ENCODE measurements at places on chromosomes 13 and 19.

DNA sequence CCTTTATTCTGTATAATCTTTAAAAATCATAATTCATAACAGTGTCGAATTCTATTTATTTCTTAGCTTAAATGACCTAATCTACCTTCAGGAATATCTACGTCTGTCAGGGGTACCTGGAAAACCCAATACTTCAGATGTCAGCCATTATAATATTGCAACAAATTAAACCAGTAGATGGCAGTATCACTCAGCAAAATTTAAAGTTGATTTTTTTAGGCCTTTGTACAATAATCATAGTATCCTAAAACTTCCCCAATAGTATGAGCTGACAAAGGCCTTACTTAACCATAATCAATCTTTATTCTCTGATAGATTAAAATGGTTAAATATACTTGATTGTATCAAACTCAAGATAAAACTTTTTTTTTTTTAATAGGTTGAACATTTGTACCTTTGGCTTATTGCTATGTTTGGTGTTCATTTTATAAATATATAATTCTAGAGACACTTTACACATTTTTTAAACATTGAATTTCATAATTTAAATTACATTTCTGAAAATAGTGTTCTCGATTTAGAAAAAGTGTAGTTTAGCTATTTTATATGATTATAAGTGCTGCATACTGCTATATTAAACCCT is 830.2 kb upstream of the SPRY2 start:
- DNase-seq: peak; percentile 37

DNA sequence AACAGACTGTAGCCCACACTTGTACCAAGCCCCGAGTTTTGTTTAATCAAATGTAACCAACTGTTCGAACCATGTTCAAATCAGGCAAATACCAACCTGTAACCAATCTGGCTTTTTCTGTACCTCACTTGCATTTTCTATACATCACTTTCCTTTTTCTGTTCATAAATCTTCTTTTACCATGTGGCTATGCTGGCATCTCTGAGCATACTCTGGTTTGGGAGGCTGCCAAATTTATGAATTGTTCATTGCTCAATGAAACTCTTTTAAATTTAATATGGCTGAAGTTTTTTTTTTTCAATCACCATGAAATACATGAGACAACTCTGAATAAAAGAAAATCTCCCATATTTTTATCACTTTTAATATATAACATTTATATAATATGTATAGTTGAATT is 256.1 kb downstream of the SLITRK6 start:
- no peak for DNase-seq

DNA sequence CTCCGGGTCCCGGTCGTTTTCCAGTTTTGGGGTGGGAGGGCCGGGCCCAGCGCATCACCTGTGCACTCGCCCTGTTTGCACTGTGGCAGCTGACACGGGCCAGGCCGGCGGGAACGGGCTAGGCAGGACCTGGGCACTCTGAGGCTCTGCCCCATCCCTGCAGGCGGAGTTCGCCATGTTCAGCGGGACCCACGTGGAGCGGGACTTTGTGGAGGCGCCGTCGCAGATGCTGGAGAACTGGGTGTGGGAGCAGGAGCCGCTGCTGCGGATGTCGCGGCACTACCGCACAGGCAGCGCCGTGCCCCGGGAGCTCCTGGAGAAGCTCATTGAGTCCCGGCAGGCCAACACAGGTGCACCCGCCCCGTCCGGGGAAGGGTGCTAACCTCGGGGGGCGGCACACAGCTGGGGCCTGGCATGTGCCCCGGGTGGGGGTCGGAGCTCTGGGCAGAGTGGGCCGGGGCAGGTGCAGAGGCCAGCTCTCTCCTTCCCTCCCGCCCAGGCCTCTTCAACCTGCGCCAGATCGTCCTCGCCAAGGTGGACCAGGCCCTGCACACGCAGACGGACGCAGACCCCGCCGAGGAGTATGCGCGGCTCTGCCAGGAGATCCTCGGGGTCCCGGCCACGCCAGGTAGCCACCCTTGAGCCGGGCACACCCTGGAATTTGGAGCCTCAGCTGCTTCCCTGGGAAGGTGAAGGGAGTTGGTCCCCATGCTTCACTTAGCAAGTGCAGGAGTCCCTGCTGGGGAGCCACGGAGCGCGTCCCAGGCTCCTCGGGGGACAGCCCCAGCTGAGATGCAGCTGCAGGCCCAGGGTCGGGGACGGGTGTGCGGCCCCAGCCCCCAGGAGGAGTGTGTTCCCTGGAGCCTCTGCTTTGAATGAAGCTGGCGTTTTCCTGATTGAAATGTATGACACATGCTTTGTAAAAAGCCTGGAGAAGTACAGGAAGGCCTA is 9.3 kb upstream of the ZNF554 start:
- DNase-seq: no peak

DNA sequence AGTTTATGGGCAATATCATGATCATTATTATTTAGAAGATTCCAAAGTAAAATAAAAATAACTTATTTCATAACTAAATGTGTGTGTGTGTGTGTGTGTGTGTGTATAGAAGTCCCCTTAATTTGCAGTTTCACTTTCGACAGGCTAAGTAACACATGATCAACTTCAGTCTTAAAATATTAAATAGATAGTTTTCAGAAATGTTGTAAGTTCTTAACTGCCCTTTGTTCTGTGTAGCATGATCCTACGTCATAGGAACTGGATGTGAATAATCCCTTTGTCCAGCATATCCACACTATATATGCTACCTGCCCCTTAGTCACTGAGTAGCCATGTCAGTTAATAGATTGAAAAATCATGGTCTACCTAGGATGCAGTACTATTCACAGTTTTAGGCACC is 1863.5 kb upstream of the PCDH20 start:
- no peak for DNase-seq

- DNase-seq: peak; percentile 68
Observed at GRCh38 chr19:15320116-15320515, 12.2 kb downstream of the BRD4 start.

DNA sequence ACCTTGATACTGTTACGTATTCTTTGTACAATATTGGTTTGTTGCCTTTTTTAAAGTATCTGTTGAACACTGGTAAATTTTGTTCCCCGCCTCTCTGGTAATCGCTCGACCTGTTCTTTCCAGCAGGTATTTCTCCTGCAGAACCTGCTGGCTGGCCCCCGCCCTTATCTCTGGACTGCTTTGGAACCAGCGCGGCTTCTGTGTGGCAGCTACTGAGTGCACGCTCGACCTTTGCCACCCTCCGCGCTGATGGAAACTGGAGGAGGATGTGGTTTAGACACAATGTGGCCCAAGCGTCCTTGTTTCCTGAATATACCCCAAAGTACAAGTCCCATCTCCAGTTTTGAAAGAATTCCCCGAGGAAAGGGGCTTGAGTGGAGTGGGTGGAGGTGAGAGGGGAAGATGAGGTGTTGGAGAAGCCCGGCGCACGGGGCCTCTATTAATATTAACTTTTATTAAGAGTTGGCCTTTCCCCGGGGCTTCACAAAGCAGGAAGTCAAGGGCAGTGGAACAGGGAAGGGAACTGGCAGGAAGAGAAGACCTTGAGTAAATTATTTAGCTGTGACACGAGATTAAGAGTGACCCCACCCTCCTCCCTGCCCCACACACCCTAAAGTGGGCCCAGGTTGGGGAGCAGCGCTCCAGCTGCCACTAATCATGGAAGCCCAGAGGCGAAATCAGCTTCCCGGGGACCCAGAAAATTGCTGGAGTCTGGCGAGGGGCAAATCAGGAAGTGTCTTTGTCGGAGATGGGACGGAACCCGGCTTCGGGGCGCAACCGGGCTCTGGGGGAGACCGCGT is 16.0 kb downstream of the CDX2 start:
- no peak for DNase-seq

DNA sequence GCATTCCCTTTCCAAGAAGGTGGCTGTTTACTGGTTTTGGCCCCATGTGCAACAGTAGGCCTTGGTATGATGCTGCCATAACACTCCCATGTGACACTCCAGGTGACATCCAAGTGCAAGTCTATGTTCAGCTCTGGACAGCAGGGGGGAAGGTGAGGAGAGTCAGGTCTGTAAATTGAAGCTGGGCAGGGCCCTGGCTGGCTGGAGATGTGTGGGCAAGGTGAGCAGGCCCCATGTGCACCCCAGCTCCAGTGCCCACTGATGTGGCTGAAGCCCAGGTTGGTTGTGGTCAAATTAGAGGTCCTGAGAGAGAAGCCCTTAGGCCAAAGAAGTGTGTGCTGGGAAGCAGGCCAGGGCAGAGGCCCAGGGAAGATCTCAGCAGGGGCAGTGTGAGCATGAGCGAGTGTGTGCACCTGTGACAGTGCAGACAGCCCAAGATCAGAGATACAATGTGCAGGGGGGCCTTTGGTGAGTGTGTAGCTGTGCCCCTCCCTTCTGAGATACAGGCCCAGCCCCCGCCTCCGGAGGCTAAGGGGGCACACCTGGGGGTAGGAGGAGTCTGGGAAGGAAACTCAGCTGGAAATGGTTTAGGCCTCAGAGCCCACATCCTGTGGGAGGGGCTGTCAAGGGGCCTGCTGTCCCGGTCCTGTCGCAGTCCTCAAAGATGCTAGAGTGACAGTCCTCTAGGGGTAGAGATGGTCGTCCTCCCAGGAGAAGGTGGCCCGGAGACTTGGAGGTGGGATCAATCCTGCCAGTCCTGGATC is 18.6 kb downstream of the DEDD2 start:
- no peak for DNase-seq

DNA sequence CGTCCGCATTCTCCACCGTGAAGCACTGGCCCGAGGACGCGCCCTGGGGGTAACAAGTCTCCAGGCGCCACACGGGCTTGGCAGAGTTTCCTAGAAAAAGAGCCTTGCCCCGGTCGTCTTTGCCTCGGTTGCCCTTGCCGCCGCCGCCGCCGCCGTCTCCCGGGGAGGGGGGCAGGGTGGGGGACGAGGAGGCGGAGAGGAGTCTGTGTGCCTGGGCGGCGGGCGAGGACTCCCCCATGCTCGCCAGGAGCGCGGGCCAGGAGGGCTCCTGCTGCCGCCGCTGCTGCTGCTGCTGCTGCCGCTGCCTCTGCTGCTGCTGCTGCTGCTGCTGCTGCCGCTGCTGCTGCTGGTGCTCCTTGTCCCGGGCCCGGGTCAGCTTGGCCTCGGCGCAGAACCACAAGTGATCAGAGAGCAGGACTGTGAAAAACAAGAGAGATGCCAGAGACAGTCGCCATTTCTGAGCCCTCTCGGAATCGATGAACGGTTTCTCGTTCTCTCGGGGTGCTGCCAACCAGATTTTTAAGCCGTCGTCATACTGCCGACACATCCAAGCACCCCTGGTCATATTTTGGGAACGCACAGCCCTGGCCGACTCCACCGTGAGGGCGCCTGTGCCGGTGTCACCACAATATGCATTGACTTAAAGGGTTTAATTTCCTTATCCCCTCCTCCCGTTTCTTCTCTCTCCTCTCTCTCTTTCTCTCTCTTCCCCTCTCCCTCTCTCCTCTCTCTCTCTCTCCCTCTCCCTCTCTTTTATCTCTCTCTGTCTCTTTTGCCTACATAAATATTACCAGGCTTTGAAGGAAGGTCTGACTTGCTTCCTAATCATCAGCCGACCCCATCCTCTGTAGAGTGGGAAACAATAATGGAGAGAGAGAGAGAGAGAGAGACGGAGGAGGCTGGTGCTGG is 349.1 kb downstream of the LIG4 start:
- peak; percentile 48 for DNase-seq

- peak; percentile 68 for DNase-seq
Observed at GRCh38 chr19:7488736-7489353, at the start of gene PEX11G. Gene PEX11G (minus strand): TSS chr19:7489035. CDS start chr19:7489010, 25 bp downstream.

DNA sequence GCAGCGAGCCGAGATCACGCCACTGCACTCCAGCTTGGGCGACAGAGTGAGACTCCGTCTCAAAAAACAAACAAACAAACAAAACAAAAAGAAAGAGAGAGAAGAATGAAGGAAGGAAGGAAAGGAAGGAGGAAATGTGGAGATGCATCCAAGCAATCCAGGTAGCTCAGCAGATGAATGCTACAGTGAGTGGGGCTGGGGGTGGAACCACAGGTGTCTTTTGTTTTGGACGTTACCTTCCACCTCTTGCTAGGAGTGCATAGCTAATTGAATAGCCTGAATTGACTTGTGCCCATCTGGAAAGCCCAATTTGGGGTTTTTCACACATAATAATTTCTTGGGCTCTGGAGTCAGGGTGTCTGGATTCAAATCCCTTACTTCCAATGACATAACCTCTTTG is 66.0 kb upstream of the GTF3A start:
- DNase-seq: no peak

DNA sequence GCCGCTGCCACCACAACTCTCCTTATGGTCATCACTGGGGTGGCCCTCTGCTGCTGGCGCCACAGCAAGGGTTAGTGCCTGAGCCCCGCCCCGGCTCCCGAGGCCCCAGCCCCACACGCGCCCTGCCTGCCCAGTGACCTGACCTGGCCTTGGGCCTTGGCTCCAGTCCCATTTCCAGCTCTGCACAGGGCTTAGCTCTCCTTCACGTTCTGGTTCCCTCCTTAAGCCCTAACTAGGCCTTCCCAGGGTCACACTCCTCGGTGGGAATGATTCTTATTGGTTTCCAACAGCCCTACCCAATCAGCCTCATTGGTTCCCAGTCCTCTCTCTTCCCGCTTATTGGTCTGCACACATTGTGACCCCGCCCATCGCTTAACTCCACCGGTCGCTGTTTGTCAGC is 5.8 kb downstream of the KIRREL2 start:
- no peak for DNase-seq

- no peak for DNase-seq
Observed at GRCh38 chr13:33636243-33636642, 181.7 kb upstream of the RFC3 start.

DNA sequence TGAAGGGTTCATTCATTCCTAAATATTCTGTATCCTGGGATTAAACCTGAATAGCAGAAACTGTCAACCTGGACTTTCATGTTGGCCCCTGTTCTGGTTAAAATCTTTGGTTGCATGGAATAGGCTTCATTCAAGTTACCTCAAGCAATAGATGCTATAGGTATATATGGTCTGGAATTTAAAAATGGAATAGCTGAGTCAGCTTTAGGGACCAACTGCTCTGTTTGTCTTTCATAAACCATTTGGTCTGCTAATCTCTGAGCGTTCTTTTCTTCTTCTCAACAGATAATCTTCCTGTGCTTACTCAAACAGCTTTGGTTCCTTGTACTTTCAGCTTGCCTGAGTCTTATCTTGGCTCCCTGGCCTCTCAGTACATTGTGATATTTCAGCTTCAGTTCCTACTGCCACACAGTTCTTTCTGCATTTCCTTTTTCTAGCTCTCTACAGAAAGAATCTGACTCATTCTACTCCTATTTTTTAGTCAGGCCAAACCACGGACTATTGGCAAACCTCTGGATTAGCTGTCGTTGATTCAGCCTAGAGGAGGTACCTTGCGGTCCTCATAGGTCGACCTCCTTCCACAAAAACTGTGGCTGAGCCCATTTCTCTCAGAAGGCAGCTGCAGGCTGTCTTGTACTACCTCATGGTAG is 35.9 kb upstream of the MAB21L1 start:
- DNase-seq: no peak

- DNase-seq: no peak
Observed at GRCh38 chr13:90321281-90321931, 1026.1 kb upstream of the MIR17HG start.

GRCh38 chr13:88153353-88153752 is 482.2 kb downstream of the SLITRK5 start:
- DNase-seq: no peak
